ENCODE measurements at places on chromosomes 12 and 14.

DNA sequence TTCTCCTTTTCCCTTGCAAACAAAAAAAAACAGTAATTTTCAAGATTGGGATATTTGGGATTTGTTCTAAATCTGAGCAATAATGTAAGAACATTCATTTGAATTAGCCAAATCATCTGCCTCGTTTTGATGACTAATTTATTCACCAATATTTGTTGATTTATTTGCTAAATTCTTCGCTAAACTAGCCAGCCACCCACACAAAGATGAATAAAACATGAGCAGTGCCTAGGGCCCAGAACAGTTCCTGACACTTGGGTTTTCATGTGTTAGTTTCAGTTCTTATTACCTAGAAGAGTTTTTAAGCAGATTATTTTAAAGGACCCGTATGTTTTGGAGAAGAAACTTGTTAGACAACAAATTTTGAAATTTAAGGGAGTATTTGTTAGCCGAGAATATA is 1.4 kb downstream of the ETNK1 start:
- no peak for DNase-seq

DNA sequence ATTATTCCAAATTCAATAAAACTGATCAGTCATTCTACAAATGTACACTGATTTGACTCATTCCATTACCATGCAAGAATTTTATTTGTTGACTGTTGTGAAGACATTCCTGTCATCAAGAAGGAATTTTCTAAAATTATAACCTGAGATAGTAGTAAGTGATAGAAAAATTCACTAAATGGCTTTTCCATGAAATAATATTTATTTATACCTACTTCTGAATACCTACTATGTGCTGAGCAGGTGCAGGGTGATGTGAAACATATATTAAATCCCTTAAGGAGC is 841.7 kb downstream of the NRXN3 start:
- no peak for DNase-seq

GRCh38 chr12:82682851-82683261 is 3.9 kb upstream of the TMTC2 start:
- DNase-seq: no peak

- DNase-seq: no peak
Observed at GRCh38 chr14:94946244-94946643, 176.3 kb upstream of the GSC start.

DNA sequence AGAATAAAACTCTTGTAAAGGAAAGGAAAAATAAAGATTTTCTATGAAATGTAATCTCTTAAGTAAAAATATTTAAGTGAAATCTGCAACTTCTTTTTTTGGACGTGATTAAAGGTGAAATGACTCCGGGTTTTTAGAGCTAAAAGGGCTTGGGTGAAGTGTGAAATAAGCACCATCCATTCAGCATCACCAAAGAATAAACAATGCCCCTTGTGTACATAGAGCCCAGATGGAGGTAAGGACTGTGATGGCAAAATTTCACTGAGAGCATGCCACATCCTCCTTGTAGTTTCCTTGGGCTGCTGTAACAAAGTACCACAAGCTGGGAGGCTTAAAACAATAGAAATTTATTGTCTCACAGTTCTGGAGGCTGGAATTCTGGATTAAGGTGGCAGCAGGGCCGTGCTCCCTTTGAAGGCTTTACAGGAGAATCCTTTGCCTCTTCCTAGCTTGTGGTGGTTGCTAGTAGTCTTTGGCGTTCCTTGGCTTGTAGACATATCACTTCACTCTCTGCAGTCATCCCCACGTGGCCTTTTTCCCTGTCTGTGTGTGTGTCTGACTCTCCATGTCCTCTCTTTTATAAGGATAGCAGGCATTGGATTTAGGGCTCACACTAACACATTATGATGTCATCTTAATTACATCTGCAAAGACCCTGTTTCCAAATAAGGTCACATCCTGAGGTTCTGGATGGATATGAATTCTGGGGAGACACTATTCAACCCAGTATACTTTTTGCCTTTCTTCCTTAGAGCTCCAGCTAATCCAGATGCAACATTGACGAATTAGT is 24.2 kb downstream of the ZNF664 start:
- no peak for DNase-seq

GRCh38 chr14:54901380-54902142 is 1.1 kb downstream of the GCH1 start:
- DNase-seq: no peak

DNA sequence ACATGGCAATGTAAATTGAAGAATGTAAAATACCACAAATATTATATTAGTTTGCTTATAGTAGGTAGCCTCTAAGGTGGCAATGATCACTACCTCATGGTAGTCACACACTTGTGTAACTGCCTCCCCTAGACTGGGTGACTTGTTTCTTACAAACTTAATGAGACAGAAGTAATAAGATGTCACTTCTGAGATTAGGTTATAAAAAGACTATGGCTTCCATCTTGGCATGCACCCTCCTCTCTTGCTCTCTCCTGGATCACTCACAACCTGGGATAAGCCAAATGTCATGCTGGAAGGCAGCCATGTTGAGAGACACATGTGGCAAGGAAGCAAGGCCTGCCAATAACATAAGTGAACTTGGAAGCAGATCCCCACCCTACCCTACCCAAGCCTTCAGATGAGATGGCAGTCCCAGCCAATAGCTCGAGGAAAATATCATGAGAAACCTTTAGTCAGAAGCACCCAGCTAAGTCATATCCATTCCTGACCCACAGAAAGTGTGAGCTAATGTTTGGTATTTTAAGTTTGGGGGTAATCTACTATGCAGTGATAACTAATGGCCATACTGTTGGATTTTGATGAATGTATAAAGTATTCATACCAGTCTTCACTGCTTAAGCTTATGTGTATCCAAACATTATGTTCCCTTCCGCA is 43.3 kb downstream of the PPP1R12A start:
- no peak for DNase-seq

- DNase-seq: no peak
Observed at GRCh38 chr14:57519043-57519442, 25.4 kb upstream of the CCDC198 start.

DNA sequence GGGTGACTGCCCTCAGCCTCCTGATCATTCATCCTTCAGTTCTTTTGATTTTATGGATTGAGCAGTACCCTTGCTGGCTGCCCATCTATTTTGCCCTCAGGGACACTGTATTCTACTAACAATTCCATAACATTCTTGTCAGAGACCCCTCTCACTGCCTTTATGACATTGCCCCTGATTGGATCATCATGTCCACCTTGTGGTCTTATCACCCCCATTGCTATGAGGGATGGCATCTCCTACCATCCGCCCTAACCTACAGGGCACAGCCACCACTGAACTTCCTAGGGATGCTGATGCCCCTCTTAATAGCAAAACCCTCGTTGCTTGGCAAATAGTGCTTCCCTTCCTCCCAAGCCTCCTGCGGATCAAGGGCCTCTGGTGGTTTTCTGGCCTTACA is 38.8 kb upstream of the HMGA2 start:
- no peak for DNase-seq

- no peak for DNase-seq
Observed at GRCh38 chr14:56202256-56202655, 84.0 kb downstream of the PELI2 start.

GRCh38 chr12:31390991-31391390 is 65.0 kb upstream of the SINHCAF start:
- no peak for DNase-seq

DNA sequence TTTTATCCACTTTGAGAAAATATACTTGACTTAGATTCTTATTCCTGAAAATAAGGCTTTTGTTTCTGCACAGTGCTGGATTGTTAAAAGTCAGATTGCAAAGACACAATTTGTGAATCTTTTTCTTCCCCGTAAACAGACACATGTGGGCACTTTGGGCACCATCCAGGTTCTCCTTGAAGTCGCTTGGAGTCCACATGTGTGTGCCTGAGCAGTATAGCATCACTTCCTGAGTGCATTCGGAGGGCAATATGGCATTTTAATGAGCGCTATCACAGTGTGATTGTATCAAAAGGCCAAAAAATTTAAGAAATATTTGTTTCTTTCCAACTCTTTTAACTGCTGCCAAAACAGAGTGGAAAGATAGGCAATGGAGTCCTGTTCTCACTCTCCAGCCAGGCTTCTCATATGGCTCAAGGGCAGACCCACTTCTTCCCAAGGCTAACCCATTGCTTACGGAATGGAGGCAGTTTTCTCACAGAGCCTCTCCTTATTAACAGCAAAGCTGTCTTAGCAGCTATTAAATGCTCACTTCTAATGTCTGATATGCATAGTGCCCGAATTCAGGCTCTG is 397.1 kb downstream of the EGLN3 start:
- DNase-seq: no peak

DNA sequence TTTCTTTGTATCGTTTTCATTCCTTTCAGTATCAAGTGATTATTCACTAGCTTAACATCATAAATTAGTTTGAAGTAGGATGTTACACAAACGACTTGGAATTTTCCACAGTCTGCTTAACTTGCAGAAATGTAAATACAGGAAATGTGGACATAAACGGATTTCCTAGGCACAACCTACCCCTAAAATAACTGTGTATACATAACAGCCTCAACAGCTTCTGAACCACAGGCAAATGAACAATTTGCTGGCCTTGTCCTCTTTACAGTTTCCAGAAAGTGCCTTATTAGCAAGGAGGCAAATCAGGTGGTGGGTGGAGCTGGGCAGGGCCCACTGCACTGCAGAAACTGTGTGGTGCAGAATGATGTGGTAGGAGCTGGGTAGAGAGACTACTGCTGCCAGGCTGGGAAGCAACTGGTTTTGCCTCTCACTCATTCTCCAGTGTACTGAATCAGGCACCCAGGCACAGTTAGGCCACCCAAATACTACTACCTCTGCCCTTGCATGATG is 14.1 kb downstream of the DRAM1 start:
- no peak for DNase-seq

- no peak for DNase-seq
Observed at GRCh38 chr12:96711364-96711763, 195.7 kb upstream of the NEDD1 start.
